ENCODE measurements at places on chromosomes 3 and 15. TPM values are rescaled to one million over a fixed set of nuclear protein-coding genes. Genes with fewer than 3 reads are reported as not detected.

DNA sequence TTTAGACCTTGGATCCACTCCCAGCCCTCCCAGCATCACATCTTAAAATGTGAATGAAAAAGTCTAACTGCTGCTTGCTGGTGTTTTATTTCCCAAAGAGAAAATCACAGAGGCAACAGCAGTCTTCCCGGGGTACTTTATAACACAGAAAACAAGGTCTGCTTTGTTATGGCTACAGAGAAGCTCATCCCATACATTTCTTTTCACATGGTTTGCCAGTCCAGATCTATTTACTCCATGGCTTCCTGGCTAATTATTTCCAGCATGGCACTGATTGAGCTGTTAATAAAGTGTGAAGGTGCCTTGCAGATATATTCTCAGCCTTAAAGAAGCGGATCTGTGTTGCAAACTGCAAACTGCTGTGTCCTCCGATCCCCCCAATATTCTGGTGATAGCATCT, 466.1 kb upstream of the CFAP20DC start:
- no peak for DNase-seq

DNA sequence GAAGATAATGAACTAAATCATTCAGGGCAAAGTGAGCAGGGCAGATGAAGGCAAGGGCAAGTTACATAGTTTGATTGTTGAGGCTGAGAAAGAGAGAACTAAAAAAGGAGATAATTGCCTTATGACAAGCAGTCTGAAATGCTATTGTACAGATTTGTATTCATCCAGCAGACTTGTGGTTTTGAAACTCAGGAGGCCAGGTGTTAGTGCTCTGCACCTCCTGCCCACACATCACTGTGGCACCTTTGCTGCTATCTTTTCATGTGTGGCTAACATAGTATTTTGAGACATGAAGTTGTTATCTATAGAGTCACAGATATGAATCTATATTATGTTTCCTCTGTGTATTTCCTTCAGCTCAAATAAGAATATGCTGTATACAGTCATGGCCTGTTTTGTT, 24.3 kb upstream of the SUCLG2 start:
- no peak for DNase-seq

DNA sequence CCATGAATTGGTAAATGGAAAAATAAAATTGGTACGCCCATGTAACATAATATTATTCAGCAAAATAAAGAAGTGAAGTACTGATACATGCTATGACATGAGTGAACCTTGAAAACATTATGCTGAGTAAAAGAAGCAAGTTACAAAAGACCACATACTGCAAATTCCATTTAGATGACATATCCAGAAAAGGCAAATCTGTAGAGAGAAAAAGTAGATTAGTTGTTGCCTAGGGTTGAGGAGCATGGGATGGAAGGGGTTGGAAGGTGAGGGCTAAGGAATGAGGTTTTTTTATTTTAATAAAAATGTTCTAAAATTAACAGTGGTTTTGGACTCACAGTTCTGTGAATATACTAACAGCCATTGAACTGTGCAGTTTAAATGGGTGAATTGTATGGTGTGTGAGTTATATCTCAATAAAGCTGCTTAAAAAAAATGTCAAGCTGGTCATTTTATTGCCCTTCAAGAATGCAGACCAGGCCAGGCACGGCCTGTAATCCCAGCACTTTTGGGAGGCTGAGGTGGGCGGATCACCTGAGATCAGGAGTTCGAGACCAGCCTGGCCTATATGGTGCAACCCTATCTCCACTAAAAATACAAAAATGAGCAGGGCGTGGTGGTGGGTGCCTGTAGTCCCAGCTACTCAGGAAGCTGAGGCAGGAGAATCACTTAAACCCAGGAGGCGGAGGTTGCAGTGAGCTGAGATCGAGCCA, 8.1 kb upstream of the DLG1 start:
- no peak for DNase-seq

GRCh38 chr15:90058775-90059174, 43.5 kb downstream of the IDH2 start:
- DNase-seq = no peak

- no peak for DNase-seq
Measured at GRCh38 chr15:92877000-92877399, 23.1 kb upstream of the CHD2 start.

DNA sequence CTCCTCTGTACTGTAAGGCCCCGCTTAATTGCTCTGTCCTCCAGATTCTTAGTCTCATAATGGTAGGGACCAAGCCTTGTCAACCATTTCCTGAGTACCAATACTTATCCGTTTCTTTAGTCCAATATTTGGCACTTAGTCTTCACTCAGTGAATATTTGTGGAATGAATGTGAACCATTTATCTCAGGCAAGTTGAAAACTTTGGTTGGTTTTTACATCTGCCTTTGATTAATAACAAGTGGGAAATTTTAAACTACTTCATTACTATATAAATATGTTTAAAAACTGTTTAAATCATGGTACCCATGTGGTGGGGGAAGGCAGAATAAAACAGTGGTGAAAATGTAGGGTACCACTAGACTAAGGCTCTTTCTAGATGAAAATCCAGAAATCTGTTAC, 15.2 kb downstream of the CA12 start:
- DNase-seq = no peak

RSL24D1 gene
- total RNA-seq = 52.9 TPM

STAB1 gene
- 195 TPM for total RNA-seq

EPHA6 gene
- total RNA-seq = 1.1 TPM

GRCh38 chr3:5187920-5188418, 462 bp downstream of the EDEM1 start:
- DNase-seq = peak; percentile 60

- no peak for DNase-seq
Measured at GRCh38 chr15:60254416-60254815, 143.4 kb downstream of the ANXA2 start.

DNA sequence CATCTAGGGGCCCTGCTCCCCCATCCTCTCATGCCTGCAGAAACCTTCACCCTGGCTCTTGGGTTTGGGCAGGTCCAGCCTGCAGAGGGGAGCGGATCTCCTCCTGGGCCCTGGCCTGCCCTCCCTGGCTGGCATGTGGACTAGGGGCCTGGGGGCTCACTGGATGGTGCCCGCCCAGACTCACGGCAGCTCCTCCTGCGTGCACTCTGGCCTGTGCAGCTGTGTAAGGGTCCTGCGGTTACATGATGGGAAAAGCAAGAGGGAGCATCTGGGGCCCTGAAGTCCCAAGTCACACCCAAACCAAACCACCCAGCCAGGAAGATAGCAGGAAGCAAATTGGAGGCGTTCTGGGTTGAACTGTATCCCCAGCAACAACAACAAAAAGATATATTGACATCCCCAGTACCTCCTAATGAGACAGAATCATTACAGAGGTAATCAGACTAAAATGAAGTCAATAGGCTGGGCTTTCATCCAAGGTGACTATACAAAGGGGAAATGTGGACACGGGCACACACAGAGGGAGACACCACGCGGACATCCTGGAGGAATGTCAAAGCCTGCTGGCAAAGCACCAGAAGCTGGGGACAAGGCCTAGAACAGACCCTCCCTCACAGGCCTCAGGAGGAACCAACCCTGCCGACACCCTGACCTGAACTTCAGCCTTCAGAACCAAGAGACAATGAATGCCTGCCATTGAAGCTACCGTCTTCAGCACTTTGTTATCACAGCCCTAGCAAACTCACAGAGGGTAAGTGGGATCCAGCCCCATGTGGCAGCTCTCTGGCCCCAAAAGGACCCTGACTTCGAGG, 10.4 kb upstream of the CLK3 start:
- DNase-seq = no peak

ZBED2 gene
- not detected for total RNA-seq

GRCh38 chr15:58537033-58537432, 105.2 kb downstream of the LIPC start:
- DNase-seq = no peak

DNA sequence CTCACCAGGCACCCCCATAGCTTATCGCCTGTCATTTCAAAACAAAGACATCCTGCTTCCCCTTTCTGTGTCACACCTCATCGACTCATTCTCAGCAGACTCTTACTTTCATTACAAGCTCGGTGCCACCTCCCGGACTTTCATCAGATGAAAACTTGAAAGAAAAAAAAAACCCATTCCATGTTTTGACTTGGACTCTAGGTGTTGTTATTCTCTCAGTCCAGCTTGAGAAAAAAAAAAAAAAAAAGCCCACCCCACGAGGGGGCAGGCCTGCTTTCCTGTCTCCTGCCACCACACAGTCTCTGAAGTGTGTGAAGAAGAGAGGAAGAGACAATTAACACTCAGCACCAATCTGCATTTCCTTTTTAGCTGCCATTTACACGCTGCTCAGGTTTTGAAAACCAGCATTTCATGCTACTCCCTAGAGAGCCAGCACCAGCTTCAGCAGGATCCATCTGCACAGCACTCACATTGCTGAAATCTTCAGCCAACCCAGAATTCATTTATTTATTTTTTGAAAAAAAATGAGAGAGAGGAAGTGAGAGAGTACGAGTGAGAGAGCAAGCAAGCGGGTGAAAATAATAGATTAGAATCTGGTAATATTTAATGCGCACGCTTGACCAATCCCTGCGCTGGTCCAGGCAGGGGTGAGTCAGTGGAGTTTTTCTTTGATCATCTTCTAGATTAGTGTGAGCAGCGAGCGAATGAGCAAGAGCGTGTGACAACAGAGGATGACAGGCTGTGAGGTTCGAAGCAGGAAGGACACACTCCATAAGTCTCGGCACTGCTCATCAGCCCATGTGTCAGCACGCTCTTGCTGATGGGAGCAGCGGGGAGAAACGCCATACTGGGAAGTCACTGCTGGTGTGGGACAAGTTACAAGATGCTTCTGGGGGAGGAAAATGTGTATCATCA, 23.5 kb downstream of the ZNF80 start:
- no peak for DNase-seq

NEIL1 gene
- total RNA-seq = 9.5 TPM

GRCh38 chr15:100900136-100900794, 18.9 kb upstream of the LRRK1 start:
- no peak for DNase-seq

DNA sequence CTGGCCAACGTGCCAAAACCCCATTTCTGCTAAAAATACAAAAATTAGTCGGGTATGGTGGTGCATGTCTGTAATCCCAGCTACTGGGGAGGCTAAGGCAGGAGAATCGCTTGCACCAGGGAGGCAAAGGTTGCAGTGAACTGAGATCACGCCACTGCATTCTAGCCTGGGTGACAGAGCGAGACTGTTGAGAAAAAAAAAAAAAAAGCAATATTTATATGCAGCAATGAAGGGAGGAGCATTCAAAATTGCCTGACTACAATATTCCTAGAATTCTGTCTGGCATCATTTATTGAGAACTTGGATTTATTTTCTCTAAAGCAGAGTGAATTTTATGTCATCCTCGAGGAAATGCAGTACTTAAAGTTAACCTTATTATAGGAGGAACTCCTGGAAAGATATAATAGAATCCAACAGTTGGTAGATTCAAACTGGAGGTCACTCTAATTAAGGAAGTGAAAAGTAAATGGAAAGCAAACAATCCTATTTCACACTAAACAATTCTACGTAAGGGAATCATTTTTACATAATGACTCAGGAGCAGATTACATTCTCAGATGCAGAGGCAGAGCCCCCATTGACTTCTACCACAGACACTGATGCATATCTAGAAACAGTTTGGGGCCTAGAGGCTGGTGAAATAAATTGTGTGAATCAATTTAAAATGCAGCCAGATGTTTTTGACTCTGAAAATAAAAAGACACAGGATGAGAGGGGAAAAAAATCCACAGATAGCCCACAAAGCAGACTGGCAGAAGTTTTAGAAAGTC, 82.1 kb upstream of the FHIT start:
- no peak for DNase-seq

GRCh38 chr15:59492389-59493377, 54.7 kb downstream of the FAM81A start:
- peak; percentile 60 for DNase-seq

DNA sequence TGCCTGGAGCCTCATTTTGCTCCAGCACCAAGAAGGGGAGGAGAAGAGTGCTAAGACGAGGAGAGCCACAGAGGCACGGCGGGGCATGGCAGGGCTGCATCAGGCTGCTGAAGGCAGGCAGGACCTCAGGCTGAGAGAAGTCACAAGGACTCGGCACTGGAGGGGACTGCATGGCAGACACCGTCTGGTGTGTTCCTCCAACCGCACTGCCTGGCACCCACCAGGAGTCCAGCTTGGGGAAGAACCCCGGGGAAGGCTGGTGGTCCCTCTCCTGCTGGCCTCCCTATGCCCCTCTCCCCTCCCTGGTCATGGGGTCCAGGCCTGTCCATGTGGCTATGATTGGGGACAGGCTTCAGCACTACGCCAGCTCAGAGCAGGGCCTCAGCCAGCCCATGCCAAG, 153.2 kb upstream of the MEF2A start:
- DNase-seq = no peak

DNA sequence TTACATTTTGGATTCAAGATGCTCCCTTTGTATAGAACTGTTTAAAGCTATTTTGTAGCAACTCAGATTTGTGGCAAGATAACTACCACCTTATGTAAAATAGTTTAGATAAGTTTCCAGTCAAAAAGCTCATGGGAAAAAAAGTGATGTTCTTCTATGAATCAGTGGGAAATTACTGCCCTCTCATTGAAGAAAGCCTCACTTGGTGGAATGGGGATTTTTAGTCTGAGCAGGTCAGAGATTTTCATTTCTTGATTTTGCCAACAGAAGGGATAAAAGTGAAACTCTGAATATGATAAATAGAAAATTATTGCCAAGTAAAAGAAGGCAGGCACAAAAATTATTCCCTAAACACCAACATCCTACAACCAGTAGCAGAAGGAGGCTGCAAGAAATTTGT, 25.8 kb upstream of the CSTA start:
- no peak for DNase-seq

DNA sequence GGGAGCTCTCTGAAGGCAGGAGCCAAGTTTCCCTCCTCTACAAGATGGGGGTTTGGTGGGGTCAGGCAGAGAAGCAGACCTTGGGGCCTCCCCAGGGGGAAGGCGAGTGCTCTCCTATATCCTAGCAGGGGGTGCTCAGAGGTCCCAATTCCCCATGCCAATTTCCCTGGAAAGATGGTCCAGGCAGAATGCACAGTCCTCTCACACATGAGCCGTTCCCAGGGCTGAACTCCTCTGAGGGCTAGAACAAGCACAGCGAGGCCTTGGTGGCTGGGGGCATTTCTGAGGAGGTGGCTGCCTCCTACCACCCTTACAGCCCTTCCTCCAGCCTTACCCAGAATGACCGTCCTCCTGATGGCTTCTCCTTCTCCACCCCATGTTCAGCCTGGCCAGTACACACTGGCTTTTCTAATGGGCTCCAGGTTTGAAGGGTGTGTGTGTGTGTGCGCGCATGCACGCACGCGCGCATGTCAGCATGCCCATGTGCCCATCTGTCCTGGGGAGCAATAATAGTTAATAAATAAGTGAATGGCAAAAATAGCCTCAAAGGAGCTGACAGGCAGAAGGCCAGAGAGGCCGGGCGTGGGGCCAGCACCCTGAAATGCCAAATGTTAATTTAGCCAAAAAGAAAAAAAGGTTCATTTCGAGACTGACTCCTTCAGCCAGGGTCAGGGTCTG, 24.4 kb downstream of the ADCY5 start:
- DNase-seq = peak; percentile 45

HMCES gene
- 44.6 TPM for total RNA-seq

DNA sequence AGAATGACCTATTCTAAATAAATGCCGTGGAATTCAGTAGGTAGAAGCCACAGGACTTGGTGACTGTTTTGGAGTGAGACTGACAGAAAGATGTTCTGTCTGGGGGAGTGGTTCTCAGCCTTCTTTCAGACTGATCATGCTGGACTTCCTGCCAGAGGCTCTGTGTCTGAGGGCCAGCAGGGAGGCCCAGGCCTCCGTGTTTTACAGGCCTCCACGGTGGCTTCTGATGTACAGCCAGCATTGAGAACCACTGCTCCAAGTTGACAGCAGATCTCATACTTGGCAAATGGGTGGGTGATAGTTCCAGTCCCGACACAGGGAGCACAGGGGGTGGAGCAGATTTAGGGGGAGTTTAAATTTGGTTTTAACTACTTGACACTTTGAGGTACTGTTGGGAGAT, 6.7 kb upstream of the PIGZ start:
- no peak for DNase-seq
